ENCODE measurements at places on chromosomes 2 and 18.

DNA sequence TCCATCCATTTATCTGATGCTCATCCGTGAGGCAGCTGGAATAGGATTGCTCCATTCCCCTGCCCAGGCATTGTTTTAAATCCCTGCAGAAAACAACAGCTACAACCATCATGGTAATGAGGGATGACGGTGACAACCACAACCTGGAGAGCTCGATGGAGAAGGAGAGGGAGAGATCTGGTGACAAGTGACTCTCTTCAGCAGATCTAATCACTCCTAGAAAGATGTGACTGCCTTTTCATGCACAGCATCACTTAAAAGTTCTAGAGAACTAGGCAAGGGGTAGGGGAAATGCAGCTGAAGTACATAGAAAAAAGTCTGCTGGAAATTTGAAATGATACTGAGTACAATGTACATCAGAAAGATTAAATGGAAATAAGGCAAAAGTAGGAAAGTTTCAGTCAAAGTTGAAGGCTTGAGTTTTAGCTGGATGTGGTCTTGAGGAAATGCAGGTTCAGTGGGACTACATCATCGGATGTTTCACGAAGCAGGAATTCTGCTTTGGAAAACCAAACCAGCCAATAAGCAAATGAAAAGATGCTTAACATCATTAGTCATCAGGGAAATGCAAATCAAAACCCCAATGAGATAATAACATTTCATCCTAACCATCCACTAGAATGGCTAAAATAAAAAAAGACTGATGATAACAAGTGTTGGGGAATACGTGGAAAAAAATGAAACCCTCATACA lies 6.8 kb upstream of the ARHGAP25 start:
- DNase-seq = no peak

DNA sequence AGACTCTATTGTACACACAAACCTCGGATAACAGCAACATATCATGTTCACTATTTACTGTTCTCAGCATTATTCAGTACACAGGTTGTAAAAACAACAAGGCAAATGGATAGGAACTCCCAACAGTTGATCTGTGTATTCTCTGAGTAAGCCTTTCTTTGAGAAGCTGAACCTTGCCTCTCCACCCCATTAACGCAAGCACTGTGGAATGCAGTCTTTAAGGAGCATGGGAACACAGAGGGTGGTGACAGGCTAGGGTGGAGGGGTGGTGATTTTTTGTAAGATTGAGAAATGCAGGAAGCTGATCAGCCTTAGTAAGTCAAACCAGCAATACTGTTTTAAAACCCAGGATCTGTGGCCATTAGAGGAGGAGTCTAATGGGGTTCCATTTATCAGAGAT lies 19.6 kb upstream of the SERPINB11 start:
- no peak for DNase-seq

DNA sequence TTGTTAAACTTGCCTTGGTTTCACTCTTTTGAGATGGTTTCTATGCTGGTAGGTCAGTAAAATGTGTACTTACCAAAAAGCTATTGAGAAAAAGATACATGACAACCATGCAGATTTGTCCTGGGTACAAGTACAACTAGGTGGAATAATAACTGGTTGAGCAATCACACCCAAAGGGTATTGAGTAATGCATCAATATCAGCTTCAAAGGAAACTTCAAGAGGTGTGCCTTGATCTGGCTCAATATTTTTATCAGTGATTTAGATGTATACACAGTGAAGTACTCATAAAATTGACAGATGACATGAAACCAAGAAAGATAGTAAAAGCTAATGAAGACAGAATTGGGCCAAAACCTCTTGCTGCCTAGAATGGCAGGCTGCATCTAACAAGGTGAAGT lies 21.7 kb upstream of the GALNT1 start:
- DNase-seq = no peak

DNA sequence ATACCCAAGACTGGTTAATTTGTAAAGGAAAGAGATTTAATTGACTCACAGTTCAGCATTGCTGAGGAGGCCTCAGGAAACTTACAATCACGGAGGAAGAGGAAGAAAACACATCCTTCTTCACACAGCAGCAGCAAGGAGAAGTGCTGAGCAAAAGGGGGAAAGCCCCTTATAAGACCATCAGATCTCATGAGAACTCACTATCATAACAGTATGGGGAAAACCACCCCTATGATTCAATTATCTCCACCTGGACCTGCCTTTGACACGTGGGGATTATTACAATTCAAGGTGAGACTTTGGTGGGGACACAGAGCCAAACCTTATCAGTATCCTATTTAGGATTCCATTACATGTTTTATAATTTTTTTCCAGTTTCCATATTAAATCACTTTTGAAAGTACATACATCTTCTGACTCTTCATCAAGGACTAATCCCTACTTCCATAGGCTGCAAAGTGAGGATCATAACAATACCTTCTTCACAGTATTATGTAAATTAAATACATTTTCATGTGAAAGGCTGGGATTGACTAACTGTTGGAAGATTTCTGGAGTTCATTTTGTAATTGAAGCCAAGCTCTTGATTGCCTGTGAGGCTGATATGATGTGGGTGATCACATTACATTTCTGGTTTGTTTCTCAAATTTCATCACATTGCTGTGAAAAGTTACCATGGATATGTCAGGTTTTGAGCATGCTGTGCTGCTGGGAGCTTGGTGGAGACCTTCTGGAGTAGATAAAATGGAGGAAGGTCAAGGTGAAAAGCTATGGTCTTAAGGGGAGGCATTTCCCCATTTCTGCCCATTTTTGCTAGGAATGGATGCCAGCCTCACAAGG lies 31.7 kb upstream of the CERS6 start:
- no peak for DNase-seq

- no peak for DNase-seq
Observed at GRCh38 chr2:66303471-66303870, 131.5 kb upstream of the MEIS1 start.

- DNase-seq = no peak
Observed at GRCh38 chr18:40546875-40547274, 1408.2 kb upstream of the PIK3C3 start.

DNA sequence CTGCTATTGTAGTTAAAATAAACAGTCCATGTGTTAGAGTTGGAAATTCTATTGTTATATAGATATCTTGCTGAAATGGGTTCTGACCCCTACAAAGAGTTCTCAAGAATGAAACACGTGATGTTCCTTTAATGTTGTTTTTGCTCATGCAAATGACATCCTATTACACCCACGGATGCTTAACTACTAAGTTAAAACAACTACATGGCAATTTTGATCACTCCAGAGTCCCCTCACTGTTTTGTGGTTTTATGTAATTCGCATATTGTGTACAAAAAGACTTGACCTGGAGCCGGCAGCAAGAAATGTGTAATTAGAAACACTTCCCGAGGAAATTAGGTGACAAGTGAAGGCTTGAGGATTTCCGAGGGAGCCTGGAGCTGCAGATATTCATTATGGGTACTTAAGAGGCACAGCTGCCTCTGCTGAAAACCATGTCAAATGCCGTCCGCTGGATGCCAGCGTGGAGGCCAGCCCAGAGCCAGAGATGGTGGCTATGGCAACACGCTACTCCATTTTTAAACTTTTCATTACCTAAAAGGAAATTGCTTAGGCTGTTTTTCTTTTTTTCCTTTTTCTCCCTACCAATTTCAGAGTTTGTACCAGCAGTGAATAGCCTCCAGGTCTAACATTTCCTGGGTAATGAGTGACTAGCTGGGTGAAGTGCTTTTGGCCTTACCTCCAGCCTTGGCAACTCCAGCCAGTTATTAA lies 21.0 kb upstream of the CABLES1 start:
- no peak for DNase-seq

DNA sequence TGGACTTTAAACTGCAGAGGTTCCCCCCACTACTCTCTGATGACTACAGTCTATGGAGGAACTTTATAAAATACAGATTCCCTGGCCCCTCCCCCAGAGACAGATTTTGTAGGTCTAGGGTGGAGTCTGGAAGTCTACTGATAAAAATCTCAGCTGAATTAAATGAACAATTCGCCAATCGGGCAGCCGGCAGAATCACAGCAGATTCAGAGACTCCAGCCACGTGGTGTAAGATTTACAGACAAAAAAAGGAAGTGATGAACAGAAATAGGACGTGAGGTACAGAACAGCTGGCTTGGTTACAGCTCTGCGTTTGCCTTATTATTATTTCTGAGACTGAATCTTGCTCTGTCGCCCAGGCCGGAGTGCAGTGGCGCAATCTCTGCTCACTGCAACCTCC lies 21.4 kb upstream of the MTA3 start:
- no peak for DNase-seq

- no peak for DNase-seq
Observed at GRCh38 chr2:237217995-237218616, 132.4 kb downstream of the COPS8 start.

DNA sequence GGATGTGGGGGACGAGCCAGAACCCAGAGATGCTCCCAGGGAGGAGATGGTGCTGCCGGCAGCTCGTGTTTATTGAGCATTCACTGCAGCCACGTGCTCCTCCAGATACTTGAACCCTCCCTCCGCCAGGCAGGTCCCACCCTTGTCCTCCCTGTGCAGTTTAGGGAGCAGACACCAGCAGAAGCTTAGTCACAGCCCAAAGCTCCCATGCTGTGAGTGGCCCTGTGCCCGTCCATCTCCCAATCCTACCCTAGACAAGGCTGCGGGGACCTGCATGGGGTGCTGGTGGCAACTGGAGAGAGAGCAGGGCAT lies 176.5 kb upstream of the COPS8 start:
- DNase-seq = no peak

DNA sequence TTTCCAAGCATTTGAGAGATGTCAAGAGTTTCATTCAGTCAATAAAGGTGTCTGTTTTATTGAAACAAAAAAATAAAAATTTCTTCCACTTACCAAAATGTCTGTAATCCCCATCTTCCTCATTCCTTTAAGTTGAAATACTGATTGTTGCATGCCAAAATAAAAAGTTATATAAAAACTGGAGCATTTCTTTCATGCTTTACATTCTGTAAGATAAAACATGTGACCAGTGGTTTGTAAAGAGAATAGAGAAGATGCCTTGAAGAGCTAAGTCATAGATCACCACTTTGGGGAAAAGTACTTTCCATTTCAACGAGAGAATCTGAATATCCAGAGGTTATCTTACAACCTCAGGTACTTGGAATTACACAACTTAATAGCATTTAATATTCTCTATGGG lies 35.9 kb upstream of the MYO1B start:
- no peak for DNase-seq

- DNase-seq = no peak
Observed at GRCh38 chr2:218381916-218382366, at the start of gene SLC11A1. Gene SLC11A1 (plus strand): TSS chr2:218382273. CDS start chr2:218382369, 96 bp downstream.

- no peak for DNase-seq
Observed at GRCh38 chr2:232877940-232878511, 8.0 kb downstream of the SNORC start.

GRCh38 chr18:48663931-48664847 lies 125.4 kb downstream of the CTIF start:
- DNase-seq = no peak

- DNase-seq = no peak
Observed at GRCh38 chr18:8675057-8675456, 30.3 kb upstream of the MTCL1 start.

GRCh38 chr2:164456619-164457018 lies 164.7 kb downstream of the GRB14 start:
- DNase-seq = no peak

DNA sequence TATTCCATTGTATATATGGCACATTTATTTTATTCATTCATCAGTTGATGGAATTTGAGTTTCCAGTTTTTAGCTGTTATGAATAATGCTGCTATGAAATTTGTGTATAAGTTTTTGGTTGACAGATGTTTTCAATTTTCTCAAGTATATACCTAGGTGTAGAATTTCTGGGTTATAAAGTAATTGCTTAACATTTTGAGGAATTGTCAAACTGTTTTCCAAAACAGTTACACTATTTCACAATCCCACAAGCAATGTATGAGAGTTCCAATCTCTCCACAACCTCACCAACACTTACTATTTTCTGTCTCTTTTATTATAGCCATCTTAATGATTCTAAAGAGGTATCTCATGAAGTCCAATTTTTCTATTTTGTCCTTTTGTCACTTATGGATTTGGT lies 12.5 kb upstream of the WDSUB1 start:
- no peak for DNase-seq

DNA sequence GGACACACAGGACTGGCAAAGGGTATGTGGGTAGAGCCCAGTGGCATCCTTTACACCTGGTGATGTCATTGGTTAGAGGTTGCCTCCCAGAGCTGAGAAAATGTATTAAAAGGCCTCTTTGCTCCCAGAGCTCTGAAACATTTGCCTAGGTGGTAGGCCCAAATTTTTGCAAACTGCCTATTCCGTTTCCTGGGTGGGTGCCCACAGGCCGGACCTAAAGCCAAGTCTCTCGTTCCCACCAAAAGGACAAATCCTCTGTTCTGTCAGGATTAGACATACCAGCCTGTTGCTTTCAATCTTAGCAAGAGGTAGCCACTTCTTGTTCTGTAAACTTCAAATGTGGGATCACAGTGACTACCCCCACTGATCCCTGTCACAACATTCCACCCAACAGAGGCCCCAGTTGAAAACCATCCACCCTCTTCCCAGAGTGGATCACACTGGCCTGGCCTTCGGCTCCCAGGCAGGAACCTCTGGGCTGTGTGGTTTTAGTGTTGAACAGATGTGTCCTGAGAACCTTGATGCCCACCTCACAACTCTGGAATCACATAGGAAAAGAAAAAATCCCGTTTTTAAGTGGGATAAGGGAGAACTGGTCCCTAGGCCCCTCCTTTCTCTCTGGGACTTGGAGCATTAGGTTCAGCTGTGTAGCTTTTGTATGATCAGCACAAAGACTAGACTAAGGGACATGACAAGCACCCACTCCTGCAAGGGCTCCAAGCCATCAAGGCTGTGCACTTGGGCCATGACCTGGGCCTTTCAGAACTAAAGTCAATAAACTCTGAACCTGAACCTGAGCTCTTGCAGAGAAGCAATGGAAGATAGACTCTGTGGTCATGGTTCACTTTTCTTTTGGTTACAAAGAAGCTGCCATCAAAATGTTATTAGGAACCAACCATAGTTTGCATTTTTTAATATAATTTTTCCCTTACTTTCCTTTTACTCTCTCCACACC lies 211.3 kb downstream of the CYP26B1 start:
- DNase-seq = no peak

- DNase-seq = no peak
Observed at GRCh38 chr2:100642425-100642824, 79.6 kb downstream of the PDCL3 start.

DNA sequence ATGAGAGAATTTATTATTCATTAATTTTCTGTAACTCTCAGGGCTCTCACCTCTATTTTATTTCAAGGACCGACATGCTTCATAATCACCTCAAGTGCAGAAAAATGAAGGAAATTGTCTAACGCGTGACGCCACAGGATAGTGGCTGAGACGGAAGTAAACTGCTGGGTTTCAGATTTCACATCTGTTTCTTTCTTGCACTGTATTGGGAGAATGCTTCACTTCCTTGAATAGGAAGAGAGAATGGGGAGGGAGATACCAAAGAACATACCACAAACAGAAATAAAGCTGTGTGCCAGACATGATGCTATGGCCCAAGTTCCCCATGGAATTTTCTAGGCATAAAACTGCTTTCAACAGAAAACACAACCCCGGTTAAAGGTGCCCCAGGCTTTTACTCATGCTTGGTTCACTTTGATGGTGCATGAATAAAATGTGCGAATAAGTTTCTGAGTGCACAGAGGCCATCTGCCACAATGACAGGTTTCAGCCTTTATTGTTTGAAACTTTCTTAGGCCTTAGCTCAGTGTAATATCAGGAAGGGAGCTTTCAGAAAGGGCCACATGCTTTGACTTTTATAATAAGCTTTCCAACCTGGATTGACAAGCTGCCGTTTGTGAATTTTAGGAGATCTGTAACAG lies 1116.4 kb downstream of the SOCS6 start:
- DNase-seq = no peak

Data from stimulated activated CD4-positive, alpha-beta T cell treated with anti-CD3 and anti-CD28 coated beads, Interleukin-1b, Interleukin-23, amount 100 ng/mL, for 1 hour (primary cell).